Activated T-cell treated with anti-CD3 and anti-CD28 coated beads, Interleukin-2, amount 50 U/mL, for 1 hour (primary cell): ENCODE measurements at places on chromosomes 6 and 20.
A peak's percentile ranks its signal among the peaks of the same experiment; 100 is the strongest.

DNA sequence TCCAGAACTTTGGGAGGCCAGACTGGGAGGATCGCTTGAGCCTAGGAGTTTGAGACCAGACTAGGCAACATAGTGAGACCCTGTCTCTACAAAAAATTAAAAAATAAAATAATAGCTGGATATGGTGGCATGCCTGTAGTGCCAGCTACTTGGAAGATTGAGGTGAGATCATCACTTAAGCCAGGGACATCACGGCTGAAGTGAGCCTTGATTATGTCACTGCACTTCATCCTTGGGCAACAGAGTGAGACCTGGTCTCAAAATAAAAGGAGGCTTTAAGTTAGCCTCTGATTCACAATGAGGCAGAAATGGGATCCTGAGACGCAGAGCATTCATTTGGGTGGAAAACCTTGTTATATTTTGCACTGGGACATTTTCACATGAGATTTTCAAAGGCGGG, 57.0 kb downstream of the TULP4 start:
- DNase-seq, result no peak

GRCh38 chr6:4606821-4607704, 169.1 kb upstream of the CDYL start:
- no peak for DNase-seq

GRCh38 chr20:3407771-3408637, 535 bp upstream of the DNAAF9 start:
- peak; percentile 77 for DNase-seq

DNA sequence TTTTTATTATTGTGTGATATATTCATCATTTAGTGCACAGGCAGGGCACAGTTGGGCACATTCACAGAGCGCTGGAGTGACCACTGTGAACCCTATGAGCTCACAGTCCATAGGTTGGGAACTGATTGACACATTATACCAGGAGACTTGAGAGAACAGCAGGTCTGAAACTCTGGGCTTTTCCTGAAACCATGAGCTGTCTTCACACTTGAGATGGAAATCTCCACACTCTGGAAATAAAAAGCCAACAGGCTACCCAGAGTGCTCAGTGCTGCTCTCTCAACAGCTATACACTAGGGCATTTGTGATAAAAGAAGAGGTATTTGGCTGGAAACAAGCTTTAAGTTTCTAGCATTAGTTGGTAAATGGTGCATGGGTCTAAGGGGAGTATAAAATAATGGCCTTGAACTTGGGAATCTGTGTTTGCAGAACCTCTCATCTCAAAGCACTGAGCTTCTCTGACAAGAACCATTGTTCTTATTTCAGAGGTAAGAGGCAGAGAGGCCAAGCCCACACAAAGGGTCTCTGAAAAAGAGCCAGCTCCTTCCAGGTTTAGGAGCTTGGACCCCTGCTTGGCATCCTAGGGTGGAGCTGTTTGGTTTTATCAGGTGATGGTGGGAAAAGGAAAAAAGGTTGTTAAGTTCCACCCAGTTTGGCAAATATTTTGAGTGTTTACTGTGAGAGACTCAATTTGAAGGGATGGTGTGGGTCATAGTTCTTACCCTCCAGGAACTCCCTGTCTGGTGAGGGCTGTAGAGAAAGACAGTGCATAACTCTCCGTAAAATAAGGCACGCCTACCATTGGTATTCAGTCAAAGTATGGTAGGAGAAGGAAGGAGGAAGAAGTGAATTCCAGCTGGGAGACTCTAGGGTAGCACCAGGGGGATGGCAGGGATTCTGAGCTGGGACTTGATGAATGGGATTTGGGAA, 14.5 kb downstream of the CHMP4B start:
- DNase-seq, result no peak

DNA sequence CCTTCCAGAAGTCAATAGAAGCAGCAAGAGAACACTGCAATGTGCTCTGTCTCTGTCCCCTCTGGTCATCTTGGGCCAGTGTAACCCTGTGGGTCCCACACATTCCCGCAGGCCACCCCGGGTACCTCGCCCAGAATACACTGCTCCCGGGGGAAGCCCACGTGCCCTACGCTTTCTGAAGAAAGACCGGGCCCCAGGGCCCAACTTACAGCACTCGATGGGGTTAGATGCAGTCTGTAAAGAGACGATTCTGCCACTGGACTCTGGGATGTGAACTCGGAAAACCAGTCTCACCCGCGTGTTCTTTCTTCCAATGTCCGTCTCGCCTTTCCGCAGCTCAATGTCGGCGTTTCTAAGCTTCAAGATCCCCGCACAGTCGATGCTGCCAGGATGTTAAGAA, 68.7 kb downstream of the NFATC2 start:
- no peak for DNase-seq

DNA sequence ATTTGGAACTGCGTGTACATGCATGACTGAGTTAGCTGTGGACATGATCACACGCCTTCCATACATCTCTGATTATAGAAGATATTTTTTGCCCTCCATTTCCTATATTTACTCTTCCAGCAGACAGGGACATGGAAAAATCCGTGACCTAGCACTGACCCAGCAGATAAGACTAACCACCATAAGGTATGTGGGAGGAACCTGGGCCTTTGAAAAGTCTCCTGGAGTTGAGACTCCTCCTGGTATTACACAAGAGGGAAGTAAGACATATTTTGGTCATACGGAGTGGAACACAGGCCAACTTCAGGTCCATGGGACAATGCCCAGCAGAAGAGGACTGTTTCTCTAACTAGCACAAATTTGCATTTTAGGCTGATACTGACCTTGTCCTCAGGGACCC, 13.7 kb upstream of the SIRPB1 start:
- DNase-seq, result no peak

GRCh38 chr20:23368316-23369071, 6.5 kb downstream of the GZF1 start:
- DNase-seq, result no peak

DNA sequence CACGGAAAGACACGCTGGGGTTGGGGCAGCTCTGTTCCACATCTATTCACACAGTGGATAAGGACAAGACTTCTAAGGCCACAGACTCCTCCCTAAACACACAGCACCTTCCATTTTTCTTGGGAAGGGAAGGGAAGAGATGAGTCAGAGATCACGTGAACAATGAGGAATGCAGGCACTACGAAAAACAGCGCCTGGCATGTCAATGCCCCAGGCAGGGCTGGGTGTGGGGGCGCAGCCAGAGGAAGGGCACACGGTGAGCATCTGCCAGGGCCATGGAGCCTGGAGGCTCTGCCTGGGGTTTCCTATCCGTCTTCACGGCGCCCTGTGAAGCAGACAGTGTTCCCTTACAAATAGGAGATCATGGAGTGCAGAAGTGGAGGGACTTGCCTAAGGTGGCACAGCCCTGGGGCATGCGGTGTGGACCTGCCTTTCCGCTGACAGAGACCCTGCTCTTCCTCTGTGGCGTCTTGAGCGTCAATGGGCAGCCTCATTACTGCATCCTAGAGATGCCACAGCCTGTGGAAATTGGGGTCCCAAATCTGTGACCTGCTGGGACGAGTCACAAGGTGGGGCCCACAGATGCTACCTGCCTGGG, 15.4 kb downstream of the UNC93A start:
- DNase-seq, result no peak

DNA sequence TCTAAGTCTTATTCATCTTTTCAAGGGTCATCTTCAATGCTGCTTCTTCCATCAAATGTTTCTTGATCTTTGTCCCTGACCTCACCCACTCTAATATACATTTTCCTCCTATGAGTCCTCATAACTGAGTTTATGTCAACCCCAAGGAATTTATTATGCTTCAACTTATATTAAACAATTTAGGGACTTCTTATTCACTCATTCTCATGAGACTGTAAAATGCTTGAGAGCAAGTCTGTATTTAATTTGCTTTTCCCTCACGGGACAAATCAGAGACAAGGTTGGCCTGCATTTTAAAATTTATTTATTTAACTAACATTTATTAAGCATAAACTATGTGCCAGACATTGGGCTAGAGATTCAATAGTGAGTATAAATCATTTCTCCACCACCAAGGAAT, 312.0 kb upstream of the NT5E start:
- DNase-seq, result no peak

- DNase-seq, result no peak
These were observed 252.9 kb upstream of the RUNX2 start for GRCh38 chr6:45075246-45075645.

DNA sequence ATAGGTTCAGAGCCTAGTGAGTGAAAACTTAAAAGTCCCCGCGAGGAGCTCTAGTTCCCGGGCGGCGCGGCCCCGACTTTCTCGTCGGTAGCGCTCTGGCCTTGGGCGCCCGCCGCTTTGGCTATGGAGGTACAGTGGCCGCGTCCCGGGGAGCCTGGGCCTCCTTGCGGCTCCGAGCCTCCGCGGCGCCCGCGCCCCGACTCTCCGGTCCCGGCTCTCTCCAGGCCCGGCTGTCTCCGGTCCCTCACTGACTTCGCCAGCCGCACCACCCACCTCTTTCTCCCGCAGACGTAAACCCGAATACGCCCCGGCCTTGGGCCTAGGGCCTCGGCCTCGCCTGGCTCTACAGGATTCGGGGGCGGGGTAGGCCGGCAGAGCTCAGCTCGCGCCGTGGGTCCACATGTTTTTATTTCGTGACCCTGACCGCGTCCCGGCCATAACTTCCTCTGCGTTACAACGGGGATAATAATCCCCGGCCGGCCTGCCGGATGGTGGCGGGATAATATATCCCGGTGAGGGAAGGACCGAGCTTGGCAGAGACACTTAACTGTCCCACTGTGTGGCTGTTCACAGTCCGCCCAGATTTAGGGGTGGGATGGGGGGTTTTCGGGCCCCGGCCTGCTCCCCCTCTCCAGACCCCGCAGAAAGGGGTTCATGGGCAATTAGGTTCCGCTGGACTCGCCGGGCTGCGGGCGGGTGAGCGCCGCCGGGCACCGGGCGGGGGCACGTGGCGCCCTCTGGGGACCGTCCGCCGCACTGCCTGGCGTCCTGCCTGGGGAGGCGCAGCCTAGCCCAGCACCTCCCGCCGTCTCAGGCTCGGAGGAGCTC, 10.0 kb upstream of the TBX18 start:
- DNase-seq, result no peak

- no peak for DNase-seq
These were observed 25.1 kb downstream of the RRAGD start for GRCh38 chr6:89386917-89387491.

GRCh38 chr6:31203345-31203979, 33.0 kb upstream of the POU5F1 start:
- no peak for DNase-seq

- DNase-seq, result no peak
These were observed 160.3 kb downstream of the ADAT2 start for GRCh38 chr6:143290206-143290605.

DNA sequence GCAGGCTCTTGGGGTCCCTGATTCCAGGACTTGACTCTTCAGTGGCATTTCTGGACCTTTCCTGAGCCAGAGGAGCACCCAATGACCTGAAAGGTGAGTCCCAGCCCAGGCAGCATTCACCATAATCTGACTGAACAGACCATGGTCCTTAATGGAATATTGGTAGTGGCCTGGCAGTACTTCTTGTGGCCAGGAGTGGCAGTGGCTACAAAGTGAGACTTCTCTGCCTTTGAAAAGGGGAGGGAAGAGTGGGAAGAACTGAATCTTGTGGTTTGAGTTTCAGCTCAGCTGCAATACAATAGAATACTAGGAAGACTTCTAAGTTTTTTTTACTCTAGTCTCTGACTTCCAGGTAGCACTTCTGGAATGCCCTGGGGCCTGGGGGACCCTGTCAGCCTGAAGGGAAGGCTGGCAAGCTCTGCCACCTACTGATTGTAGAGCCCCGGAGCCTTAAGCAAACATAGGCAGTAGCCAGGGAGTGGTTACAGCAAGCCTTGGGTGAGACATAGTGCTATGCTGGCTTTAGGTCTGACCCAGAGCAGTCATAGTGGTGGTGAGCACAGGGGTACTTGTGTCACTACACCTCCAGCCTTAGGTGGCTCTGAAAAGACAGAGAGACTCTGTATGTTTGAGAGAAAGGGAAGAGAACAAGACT, 674.2 kb upstream of the MANEA start:
- DNase-seq, result no peak

GRCh38 chr6:11820821-11821220, 42.2 kb upstream of the ADTRP start:
- no peak for DNase-seq

DNA sequence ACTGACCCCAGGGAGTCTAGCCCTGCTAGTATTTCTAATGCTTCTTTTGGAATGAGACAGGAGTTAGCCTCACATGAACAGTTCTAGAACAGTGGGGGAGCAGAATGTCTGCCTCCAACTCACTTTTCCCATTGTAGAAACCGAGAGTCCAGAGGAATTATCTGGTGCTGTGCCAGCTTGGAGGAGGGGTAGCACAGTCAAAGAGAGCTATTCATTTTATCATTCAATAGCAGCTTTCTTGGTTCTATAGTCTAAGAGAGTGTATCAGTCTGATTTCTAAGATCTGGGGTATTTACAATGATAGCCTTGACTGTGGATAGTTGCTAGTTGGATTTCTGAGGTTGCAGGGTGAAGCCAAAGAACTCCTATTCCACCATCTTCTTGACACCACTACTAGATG, 448.2 kb downstream of the RFPL4B start:
- no peak for DNase-seq

DNA sequence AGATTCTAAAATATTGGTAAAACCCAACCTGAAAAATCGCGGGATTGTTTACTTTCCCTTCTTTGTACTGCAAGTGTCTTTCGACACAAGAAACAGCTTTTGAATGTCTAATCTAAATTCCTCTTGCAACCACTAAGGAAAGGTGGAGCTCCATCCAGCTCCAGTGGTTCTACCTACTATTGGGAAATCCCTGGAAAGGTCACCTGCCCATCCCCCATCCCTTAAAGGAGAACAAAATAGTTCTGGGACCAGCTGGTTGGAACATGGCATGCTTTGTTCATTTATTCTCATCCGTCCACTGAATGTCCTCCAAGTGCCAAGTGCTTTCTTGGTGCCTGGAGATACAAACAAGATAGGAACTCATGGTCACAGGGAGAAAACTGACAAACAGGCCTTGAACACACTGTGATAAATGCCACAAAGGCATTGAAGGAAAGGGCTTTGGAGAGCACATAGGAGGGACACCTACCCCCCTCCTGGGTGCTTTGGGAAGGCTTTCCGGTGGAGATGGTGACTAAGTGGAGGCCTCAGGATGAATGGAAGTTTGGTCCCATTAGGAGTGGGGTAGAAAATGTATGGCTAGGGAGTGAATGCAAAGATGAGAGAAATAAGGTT, 2.3 kb upstream of the CITED2 start:
- no peak for DNase-seq

- no peak for DNase-seq
These were observed 231.9 kb downstream of the PKHD1 start for GRCh38 chr6:51855310-51856082.

- no peak for DNase-seq
These were observed 128.6 kb downstream of the ARID1B start for GRCh38 chr6:156905801-156906200.

GRCh38 chr20:4717816-4718570, 3.7 kb upstream of the PRND start:
- no peak for DNase-seq

DNA sequence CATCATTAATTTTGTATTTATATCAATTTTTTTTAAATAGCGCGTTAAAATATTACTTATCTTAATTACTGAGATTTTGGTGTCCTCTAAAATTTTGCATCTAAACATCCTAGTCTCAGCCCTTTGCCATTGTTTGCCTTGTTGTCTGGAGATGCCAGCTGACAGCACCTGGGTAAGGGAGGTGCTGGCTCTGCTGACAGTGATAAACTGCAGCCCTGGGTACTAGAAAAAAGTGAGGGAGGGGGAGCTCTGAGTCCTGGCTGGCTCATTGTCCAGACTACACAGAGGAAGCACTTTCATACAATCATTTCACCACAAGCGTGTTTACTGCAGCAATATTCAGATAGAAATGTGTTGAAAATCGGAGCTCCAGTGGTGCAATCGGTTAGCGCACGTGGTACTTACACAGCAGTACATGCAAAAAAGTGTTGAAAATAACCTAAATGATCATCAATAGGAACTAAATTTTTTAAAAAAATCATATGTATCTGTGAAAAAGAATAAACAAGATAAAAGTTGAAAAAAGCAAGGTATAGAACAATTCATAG, 18.5 kb upstream of the UBR2 start:
- no peak for DNase-seq
